ENCODE measurements at places on chromosomes 7 and 10. TPM values are rescaled to one million over a fixed set of nuclear protein-coding genes. Genes with fewer than 3 reads are reported as not detected.

The SPDYE2 gene
- polyA plus RNA-seq: not detected

The INHBA gene
- polyA plus RNA-seq: 0.24 TPM

The BLNK gene
- 1.5 TPM for polyA plus RNA-seq

The MIOS gene
- polyA plus RNA-seq: 18.3 TPM

The ITPRID1 gene
- not detected for polyA plus RNA-seq

The FANK1 gene
- not detected for polyA plus RNA-seq

All from CD14-positive monocyte (primary cell).